ENCODE measurements at places on chromosomes 7 and 10.

GRCh38 chr10:48445932-48446331, 139.5 kb downstream of the MAPK8 start:
- no peak for DNase-seq

DNA sequence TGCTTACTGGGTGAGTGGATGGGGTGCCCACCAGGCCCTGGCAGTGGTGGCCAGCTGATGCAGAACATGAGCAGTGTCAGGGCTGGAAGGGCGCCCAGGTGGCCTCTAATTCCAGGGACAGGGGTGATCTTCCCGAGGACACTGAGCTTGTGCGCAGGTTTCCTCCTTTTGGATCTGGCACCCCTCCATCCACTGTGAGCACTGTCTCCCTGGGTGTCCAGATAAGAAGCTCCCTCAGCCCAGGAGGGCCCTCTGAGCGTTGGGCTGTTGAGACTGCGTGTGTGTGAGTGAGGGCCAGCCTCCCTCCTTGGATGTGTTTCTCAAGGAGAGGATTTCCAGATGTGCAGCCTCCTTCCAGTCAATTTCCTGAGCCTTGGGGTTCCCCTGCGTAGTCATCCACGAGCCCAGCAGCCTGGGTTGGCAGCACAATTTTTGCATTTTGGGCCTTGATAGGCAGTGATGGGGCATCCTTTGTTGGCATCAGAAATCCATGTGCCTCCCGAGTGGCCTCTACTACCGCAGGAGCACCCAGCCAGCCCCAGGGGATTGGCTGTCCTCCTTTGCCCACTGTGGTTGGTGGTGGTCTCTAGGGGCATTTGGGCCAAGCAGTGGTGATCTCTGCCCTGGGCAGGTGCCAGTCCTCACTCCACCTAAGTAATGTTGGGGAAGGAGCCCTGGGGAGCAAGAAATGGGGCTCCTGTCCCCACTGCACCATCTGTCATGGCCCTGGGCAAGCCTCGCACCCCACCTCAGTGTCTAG, 20.9 kb upstream of the BTBD16 start:
- no peak for DNase-seq

GRCh38 chr10:88243836-88244730, 339.0 kb downstream of the RNLS start:
- DNase-seq: peak; percentile 93

- peak; percentile 40 for DNase-seq
These were observed 689 bp upstream of the SMARCD3 start for GRCh38 chr7:151249034-151249731.

GRCh38 chr7:23117841-23118240, 12.3 kb downstream of the KLHL7 start:
- DNase-seq: peak; percentile 55

GRCh38 chr7:84274029-84274638, 79.5 kb upstream of the SEMA3A start:
- DNase-seq: no peak

GRCh38 chr10:24324651-24325050, 115.7 kb downstream of the KIAA1217 start:
- DNase-seq: no peak

DNA sequence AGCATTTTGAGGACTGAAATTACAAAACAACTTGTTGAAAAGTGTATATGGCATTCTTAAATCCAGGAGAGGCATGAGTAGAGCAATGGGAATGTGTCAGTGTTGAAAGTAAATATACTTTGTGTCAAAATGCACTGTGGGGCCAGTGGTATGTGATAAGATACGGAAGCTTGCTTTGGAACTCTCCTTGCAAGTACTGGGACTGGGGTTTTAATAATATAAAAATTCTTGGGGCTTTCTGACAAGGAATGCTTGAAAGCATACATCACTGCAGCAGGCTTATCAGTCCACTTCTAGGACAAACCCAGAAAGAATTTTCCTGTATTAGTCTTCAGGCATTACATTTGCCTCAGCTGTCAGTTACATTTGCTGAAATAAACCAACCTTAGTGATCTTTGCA, 472.8 kb upstream of the FZD8 start:
- DNase-seq: peak; percentile 80

- DNase-seq: no peak
These were observed 21.6 kb upstream of the PDSS1 start for GRCh38 chr10:26675873-26676257.

DNA sequence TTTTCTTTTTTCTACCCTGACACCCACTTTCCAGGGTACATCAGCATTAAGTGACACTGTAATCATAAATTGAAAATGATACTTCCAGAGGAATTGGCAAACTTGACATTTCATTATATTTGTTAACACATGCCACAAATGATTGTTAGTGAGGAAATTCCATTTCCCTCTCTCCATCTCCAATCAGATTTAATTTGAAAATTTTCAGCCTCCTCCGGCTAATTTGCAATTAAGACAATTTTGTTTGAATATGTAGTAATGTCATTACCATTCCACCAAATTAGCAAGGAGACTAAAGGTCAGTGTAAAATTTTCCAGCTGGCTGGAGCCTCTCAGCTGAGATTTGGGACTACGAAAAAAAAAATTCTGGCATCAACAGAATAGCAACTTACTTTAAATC, 242.7 kb downstream of the FOXP2 start:
- no peak for DNase-seq

Data from NCI-H226 (cell line).